AG04449 (cell line): ENCODE measurements at places on chromosomes 5 and 9.

DNA sequence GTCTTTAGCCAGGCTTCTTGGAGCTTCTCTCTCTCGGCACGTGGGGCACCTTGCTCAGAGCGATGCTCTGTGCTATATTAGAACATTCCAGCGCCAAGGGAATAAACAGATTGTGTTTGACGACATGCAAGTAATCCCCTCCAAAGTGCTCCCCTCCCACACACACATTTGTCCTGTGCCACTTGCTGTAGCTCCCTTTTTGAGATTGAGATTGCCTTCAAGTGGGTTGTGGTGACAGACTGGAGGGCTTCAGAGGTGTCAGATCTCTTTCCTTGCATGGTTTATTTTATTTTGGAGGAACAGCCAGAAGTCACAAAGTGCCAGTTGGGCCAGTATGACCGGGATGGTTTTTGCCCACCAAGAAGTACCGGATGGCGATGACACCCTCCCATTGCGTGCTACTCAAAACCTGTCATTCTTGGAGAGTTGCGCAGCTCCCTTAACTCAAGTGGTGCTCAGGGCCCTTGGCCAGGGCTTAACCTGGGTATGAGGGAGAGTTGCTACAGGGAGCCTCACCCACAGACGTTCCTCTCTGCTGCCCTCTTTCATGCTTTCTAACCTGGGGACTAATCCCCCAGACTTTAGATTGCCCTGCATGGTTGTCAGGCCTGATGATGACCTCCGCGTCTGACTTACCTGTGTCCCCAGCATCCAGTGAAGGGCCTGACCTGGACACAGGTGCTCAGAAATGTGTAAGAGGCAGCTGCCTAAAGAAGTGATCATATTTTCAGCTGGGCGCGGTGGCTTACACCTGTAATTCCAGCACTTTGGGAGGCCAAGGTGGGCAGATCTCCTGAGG lies 18.8 kb upstream of the RPL26L1 start:
- no peak for DNase-seq

- peak; percentile 17 for DNase-seq
These were observed 3.8 kb downstream of the FAM219A start for GRCh38 chr9:34454571-34455065.

GRCh38 chr5:179357031-179357430 lies 11.8 kb upstream of the ADAMTS2 start:
- no peak for DNase-seq

DNA sequence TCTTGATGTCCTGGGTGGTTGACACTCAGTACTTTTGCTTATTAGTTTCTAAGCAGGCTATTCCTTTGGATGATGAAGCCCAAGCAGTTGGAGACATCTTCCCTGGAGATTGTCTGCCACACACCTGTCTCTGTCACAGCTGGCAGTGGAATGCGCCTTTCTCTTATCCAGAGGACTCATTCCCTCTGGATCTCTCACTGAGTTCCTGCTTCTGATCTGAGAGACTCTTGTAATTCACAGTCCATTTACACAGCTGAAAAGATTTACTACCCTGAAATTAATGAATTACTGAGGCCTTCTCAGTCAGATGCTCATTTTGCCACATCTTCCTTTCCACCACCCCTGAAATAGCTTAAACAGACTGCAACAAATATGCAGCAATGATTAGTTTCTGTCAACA lies 15.9 kb downstream of the TAL2 start:
- no peak for DNase-seq

GRCh38 chr9:111896942-111897600 lies 457 bp downstream of the UGCG start:
- DNase-seq = no peak

DNA sequence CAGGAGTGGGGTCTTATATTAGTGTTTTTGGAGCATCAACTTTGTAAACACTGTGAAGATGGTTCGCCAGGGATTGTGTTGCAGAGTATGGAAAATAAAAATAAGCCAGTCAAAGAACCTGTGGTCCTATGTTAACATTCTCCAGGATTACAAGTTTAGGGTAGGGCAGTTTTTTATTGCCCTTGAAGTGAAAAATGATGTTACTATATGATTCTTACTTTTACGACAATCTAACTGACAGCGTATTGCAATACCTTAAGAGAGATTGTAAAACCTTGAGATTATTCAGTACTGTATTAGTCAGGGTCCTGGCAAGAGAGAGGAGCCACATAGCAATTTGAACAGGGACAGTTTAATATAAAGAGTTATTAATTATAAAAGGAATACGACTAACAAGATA lies 144.7 kb upstream of the ZNF608 start:
- DNase-seq = no peak

- no peak for DNase-seq
These were observed 459.7 kb downstream of the BNC2 start for GRCh38 chr9:16410601-16411280.

DNA sequence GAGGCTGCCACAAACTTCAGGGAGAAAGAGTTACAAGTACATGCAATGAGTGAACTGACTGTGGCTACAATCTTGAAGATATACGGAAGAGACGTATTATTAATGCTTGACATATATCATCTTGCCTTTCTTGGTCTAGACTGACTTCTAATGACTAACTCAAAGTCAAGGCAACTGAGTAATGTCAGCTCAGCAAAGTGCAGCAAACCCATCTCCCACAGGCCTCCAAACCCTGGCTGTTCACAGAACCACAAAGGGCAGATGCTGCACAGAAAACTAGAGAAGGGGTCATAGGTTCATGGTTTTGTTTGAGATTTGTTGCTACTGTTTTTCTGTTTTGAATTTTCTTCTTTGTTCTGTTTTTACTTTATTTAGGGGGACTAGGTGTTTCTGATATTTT lies 21.0 kb downstream of the IL7R start:
- DNase-seq = no peak

- no peak for DNase-seq
These were observed 73.9 kb downstream of the RORB start for GRCh38 chr9:74570879-74571512.

DNA sequence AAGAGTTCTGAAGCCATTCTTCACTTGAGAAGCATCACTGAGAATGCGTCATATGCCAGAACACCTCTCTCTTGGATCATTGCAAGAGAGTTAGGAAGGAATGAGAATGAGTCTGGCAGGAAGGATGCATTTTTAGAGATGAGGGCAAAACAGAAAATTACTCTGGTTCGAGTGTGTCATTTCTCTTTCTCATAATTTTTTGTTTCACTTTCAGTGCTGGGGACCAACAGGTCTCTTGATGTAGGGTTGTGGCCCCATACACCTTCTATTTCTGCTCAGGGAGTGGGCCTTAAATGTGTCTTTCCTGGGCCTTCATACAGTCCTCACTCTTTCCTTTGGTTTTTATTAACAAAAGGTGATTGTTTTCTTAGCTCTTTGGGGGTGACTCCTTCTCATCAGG lies 302.4 kb downstream of the NR3C1 start:
- DNase-seq = no peak

DNA sequence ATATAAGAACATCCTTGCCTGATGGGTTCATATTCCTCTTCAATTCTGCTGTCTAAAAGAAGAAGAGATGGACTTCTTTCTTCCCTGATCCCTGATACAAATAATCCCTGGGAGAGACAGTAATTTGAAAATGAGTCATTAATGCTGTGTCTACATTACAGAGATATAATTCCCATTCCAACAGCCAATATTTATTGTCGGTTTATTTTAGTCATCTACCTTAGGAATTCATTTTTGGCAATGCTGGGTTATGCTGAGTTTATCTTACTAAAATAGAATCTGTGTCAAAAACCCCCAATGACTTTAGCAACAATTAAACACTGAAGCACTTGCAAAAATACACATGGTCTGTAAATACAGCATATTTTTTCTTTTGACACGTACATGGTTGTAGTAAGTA lies 23.9 kb downstream of the ZNF474 start:
- DNase-seq = peak; percentile 80

DNA sequence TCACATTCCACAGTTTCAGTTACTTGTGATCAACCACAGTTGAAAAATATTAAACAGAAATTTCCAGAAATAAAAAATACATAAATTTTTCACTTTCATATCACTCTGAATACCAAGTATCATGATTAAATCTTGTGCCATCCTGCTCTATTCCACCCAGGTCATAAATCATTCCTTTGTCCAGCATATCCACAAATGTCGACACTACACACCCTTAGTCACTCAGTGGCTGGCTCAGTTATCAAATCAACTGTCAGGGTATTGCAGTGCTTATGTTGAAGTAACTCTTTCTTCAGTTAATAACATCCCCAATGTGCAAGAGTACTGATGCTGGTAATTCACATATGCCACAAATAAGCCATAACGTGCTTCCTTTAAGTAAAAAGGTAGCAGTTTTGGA lies 115.7 kb downstream of the FBXL17 start:
- no peak for DNase-seq

DNA sequence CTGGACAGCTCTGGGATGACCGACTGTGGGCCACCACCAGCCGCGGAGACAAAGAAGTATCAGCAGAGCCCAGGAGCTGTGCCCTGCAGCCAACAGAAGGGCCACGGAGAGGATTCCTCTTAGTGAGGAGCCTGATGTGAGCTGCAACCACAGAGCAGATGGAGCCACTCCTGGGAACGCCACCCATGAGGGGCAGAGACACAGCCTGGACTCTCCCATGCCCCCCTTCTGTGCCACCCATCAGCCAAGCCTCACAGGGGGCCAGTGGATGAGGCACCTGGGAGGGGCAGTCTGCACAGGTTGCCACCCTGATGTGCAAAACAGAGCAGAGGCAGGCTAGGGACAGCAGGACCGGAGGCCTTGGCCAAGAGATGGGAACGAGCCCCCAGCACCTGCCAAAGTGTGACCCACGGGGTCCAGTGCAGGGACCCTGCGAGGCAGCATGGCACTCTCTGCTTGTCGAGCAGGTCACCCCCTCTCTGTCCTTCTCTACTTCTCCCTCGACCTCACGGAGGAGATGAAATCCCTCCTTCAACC lies 380.7 kb upstream of the IRX1 start:
- DNase-seq = no peak

DNA sequence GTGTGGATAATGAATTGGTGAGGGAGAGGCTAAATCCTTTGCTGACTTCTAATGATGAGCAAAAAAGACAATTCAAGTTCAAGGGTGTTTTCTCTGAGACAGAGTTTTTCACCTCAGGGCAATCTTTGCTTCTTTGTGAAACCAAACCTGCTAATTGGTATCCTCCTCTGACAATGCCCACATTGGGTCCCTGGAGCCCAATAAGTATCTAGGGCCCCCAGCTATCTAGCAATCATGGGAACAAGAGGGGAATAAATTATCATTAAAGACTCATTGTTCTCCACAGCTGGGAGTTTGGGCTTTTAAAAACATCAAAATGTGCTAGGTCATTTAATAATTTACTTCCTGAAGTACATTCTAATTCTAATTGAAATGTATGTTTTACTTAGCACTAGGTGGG lies 227.3 kb downstream of the TMEM167A start:
- no peak for DNase-seq
